ENCODE measurements at places on chromosomes 2 and 18.

DNA sequence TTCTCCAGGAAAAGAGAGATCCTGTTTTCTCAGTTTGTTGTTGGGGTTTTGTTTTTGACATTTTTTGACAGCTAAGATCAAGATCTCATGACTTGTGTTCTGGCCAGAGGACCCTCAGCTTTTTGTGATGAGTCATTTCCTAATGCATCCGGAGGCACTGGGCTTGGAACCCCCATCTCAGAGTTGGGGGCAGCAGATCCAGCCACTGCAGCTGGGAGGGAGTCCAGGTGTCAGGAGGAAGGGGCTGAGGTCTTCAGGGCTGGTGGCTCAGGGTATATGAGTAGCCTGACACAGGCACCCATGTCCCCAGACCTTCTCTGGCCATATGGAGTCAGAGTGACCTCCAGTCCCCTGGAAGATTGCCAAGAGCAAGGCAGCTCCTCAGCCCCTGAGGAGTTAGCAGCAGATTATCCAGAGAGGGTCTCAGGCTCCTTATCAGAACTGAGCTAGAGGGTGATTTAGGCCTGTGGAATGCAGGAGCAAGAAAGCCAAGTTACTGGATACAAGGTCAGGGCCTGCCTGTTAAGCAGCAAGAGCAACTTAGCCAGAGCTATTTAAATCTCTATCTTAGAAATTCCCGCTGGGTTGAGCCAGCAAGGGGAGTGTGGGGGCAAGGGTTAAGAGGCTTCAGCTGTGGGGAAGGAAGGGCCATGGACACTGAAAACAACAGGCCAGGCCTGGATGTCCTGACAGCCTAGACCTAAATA, 62.4 kb downstream of the TANC1 start:
- no peak for DNase-seq

DNA sequence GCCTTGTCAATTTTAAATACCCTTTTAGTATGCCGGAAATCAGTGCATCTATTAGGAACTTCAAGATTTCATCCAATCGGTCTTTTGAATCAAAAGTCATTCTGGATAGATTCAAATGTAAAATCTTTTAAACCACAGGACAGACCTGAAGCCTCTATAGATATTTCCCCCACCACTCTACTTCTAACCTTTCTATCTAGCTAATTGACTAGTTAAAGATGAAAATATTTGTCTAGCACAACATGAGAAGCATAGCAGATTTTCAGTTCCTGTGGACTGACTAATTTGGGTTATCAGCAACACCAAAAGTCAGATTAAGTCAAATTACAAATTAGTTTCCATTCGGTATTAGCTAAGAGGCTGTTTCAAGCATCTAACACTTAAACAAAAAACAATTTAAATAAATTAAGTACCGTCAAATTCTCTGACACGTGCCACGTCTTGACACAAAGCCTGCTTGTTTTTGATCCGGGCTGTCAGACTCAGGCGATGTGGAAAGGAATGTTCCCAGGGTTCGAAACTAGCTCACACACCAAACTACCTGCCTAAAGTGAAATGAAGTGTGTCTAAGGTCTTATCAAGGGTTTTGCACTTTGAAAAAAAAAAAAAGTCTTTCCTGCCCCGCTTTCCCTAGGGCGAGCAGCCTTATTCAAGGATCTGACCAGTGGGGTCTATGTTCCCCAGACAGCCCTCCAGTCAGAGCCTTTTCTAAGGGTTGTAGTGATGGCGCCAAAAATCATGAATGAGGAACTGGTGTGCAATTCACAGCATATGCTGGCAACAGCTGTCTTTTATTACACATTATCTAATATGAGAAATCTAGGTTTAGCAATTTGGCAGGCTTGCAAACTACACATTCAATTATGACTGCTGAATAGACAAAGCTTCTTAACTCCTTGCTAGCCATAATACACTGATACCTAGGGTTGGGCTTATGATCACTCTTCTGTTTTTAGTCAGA, 4.7 kb downstream of the CYTIP start:
- DNase-seq: no peak

- DNase-seq: no peak
These were observed 76.2 kb downstream of the NPAS2 start for GRCh38 chr2:100895934-100896685.

DNA sequence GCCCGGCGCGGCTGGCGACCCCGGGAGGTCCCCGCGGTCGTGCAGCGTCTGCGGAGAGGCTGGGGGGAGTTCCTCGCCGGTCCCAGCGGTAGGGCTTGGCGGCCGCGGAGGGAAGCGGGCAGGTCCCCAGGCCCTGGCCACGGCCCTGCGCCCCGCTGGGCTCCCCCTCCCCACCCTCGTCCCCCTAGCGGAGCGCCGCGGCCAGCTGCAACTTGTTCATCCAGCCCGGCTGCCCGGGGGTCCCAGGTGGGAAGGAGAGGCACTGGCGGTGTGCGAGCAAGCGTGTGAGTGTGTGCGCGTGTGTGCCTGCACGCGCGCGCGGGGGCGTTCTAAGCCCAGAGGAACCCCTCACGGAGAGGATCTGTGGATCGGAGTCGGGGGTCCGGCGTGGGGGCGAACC, 1.3 kb downstream of the PTPRM start:
- no peak for DNase-seq

DNA sequence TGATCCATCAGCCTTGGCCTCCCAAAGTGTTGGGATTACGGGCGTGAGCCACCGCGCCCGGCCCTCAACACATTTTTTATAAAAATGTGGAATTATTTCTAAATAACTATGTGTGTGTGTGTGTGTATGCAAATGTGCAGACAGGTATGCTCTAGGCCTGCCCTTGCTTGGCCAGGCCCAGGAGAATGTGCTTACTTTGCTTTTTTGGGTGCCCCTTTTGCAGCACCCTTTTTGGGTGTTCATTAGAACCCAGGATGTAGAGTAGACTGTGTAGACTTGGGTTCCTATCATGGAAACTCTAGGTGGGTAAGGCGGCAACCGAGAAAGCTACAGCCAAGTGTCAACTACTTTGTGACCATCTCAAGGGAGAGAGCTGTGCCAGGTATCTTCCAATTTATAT, 11.7 kb upstream of the ITSN2 start:
- DNase-seq: no peak

DNA sequence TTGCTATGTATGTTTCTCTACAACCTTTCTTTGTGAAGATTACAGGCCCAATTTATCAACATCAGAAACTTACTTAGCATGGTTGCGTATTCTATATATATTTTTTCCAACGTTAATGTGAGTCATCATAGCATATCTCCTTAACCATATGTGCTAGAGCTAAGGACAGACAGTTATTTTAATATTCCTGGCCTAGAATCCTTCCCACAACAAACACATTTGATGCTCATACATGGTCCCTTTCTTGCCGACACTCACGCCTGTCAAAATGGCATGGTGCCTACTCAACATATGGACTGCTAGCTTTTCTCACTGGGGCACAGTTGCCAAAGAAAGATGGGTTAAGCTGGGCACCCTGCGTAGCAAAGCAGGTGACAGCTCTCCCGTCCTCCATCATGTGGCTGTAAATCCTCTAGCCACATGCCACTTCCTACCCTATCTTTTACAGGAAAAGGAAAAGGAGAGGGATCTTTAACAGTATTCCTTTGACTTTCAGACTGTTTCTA, 75.2 kb upstream of the GALNT5 start:
- no peak for DNase-seq

- no peak for DNase-seq
These were observed 17.3 kb downstream of the BMP10 start for GRCh38 chr2:68853915-68854314.

- no peak for DNase-seq
These were observed 140.2 kb upstream of the ETAA1 start for GRCh38 chr2:67256892-67257291.

- no peak for DNase-seq
These were observed 73.5 kb downstream of the ROCK2 start for GRCh38 chr2:11270891-11271290.

DNA sequence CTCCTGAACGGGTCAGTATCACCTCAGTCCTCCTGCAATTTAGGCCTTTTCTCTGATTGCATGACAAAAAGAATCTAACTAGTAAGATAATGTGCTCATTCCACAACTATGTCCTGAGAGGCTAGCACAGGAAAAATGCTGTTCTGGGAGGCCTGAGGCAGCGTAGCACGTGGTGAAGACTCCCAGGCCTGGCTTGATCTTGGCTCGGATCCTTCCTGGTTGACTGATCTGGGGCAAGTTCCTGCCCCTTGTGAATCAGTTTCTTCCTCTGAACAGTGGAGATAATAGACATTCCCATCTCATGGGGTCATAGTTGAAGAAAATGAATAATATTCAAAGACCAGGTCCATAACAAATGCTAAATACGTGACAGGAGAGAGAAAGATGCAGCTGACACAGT, 12.3 kb downstream of the FBLN7 start:
- DNase-seq: no peak

DNA sequence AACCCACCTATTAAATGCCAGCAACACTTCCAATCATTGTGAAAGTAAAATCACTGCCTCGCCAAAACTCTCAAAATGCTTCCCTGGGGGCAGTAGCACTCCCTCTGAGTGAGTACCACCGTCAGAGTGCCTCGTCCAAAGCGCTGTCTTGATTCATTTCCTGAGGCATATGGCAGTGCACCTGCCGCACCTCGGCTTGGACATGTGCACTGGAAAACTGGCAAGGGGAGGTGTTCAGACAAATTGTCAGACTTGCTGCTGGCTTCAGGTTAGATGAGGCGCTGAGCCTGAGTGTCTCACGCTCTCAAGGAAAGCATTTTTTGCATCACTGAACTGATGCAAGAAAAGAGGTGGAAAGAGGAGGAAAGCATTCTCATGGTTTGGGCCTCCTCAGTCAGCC, 132.8 kb downstream of the ATL2 start:
- no peak for DNase-seq

DNA sequence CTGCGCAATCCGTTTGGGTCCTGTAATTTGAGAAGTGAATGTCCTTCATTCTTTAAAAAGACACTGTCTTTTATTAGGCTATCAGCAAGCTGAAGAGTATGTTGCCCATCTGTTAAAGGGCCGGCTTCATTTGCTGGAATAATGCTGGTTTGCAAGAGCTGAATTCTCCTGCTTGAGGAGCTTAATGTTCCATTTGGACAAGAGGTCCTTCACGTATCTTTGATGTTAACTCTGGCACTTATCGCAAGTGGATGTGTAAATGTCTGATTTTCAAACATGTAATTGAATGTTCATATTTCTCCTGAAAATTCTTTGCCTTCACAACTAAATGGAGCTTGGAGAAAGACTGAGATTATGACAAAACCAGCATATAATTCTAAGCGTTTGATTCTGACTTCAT, 280.8 kb upstream of the NRP2 start:
- DNase-seq: no peak

DNA sequence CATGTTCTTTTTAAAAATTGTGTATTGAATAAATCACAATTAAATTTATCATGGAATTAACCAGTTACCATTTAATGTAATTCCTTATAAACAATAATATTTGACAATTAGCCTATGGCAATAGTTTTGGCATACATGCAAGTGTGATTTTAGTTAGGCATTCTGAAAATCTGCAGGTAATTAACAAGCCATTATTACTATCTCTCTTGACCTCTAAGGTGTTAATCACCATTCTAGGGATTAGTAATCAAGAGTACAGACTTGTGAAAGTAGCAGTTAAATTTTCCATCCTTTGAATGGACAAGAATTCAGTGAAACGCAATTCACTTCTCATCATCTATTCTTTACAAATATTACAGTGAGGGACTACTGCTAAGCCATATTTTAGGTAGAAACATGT, 127.7 kb upstream of the CHST9 start:
- no peak for DNase-seq
